ENCODE measurements at places on chromosomes 5 and 9.

- DNase-seq: no peak
Measured at GRCh38 chr5:1390861-1391600, 46.1 kb upstream of the CLPTM1L start.

DNA sequence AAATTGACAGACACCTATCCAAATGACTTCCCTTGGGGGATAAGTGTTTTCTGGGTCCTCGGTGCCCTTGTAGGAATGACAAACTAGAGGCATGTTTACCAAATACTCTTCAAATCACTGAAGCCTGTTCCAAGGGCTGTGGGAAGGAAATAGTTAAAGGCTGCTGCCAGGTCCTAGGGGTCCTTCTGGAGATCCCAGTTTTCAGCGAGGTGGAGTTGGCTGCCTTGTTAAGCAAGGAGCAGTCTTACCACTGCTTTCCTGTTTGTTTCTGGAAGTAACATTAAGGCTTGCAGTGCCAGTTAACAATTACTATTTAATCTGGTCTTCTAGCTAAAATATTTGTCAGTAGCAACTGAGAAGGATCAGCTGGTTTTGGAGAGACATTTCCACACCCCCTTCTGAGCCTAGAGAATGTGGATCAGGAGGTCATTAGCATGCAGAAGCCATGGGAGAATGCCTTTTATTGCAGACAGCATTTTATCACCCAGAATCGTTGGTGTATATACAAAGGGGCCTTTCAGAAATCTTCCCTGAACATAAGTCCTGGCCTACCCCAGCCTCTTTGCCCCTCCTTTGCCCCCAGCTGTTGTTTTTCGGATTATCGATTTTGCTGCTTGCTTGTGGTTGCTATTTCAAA is 238.8 kb downstream of the DMAC1 start:
- no peak for DNase-seq

DNA sequence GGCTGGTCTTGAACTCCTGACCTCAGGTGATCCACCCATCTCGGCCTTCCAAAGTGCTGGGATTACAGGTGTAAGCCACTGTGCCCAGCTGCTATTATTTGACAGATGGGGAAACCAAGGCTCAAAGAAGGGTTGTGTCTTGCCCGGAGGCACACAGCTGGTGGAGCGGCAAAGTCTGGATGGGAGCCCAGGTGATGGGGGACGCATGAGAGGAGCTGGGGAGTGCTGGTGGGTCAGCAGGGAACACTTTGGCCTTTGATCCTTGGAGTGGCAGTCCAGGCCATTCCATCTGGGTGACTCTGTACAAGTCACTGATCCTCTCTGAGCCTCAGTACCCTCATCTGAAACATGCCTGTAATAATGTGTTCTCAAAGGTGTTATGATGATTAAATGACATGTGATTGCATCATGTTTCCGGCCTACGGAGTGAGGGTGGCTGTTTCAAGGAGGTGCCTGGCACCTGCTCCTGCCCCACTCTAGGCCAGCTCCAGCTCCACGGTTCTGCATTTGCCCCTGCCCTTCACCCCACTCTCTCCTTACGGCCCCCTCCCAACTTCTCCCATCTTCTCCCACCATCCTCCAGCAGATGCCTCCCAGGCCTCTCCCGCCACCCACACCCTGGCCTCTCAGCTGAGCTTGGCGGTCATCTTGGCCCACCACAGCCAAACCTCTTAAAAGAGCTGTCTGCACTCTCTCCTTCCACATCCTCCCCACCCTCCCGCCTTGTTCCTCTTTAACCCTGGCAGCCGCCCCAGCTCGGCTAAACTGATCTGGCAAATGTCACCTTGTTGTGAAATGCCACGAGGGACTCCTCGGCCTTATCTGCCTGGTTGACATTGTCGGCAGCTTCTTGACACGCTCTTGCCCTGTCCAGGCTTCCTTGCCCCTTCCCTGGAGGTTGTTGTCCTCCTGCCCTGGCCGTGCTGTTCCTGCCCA is 5.5 kb upstream of the DBN1 start:
- no peak for DNase-seq

DNA sequence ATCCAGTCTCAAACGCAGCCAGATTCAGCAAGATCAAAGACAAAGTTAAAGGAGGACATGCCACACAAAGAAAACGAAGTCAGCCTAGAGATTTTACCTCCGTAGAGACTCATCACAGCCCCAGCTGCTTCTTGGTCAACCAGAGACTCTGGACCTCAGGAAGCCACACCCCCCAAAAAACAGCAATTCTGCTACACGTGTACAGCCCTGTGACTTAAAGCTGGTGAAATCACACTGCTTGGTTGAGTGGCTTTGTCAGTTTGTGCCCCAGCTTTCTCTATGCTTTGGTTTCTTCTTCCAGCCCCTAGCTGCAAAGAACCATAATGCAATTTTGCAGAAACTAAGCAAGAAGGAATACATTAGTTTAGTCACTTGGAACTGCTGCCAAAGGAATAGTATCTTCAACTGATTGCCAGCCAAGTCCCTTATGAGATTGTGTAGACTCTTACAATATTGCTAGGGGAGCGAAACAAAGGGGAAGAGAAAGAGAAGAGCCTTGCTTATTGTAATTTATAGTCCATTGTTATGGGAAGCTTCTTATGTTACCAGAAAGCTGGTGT is 158.8 kb upstream of the ZNF462 start:
- no peak for DNase-seq

DNA sequence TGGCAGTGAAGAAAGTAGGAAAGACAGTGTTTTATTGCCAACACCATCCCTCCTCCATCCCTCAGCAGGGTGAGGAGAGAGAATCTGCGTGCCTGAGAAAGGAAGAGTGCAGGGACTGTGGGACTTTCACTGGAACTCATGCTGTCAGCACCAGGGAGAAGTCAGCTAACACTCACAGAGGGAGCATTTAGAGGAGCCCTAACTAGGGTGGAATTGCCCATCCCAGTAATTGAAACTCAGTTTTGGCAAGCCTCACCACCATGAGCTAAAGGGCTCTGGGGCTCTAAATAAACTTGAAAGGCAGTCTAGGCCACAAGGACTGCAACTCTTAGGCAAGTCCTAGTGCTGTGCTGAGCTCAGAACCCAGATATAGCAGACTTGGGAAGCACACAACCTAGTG is 622.3 kb downstream of the SEMA5A start:
- DNase-seq: no peak

DNA sequence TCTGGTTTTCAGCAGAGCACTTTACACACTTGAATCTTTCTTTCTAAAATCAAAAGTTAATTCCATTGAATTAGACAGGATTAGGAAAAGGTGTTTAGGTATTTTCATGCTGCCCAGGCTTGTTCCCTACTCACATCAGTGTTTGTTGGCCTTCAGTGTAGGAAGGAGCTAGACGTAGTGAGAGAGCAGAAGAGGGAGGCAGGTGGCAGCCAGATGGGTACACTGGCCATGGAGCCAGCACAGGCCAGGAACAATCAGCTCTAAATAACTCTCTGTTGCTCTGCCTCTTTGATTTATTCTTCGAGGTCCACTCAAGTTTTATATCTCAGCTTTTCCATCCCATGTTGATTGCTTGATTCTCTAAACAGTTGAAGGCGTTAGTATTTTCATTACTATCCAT is 529.6 kb downstream of the PSAT1 start:
- DNase-seq: no peak

Measured in kidney capillary endothelial cell (primary cell).